ENCODE measurements at places on chromosomes 3 and 15. TPM values are rescaled to one million over a fixed set of nuclear protein-coding genes. Genes with fewer than 3 reads are reported as not detected.
A peak's percentile ranks its signal among the peaks of the same experiment; 100 is the strongest.

DNA sequence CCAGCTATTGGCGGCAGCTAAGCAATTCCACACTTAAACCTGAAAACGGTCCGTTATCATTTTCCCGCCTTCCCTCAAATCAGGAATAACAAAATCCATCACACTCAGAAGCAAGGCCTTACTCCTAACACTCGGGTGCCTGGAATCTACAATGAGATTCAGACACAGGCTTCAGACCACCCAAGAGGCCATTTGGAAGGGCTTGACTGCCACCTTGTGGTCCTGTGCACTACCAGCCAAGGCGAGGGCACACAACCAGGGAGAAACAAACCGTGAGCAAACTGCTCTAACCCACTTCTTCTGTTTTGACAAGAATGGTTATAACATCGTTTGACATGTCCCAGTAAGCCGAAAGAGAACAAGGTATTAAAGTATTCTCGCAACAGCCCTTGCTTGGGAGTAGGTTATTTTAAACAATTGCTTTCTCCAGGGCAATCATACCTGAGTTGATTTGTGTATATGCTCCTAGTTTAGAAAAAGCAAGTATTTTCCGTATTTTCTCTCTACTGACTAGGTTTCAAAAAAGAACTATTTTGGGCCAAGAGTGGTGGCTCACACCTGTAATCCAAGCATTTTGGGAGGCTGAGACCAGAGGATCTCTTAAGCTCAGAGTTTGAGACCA, 40.1 kb upstream of the TAFA4 start:
- H3K4me3 ChIP-seq, result no peak overlapping the region
- no peaks in the 10 kb centered on the region for H3K36me3 ChIP-seq
- no peaks in the 10 kb centered on the region for H3K27me3 ChIP-seq
- no peaks in the 10 kb centered on the region for H3K4me1 ChIP-seq
- peak; percentile 19 for DNase-seq

DNA sequence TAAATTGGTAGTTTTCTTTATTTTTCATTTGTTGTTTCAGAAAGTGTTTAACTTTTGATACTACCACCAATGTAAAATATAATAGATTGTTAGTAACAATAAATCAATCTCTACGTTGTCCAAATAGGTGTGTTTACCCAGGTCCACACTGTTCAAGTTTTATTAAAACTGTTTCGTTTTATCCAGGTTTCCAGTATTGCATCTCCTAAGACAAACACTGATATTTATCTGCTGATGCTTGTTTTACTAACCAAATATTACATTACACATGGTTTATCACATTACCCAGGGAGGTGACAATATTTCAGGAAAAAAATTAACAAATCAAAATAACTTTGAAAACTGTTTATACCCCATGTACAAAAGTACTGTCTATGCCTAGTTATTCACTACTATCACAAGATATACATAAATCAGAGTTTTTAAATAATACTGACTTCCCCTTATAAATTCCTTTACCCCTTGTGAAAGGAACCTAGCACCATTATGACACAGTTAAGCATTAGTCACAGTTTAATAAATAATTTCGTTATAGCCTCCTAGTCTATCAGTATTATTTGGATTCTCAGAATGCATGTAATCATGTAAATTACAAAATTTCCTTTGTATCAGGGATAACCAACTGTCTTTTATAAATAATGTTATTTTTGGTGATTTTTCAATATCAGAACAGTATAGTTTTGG, 205.3 kb downstream of the ZBTB20 start:
- no peak overlapping the region for H3K4me3 ChIP-seq
- no peaks in the 10 kb centered on the region for H3K36me3 ChIP-seq
- no peaks in the 10 kb centered on the region for H3K4me1 ChIP-seq
- no peak for DNase-seq

DNA sequence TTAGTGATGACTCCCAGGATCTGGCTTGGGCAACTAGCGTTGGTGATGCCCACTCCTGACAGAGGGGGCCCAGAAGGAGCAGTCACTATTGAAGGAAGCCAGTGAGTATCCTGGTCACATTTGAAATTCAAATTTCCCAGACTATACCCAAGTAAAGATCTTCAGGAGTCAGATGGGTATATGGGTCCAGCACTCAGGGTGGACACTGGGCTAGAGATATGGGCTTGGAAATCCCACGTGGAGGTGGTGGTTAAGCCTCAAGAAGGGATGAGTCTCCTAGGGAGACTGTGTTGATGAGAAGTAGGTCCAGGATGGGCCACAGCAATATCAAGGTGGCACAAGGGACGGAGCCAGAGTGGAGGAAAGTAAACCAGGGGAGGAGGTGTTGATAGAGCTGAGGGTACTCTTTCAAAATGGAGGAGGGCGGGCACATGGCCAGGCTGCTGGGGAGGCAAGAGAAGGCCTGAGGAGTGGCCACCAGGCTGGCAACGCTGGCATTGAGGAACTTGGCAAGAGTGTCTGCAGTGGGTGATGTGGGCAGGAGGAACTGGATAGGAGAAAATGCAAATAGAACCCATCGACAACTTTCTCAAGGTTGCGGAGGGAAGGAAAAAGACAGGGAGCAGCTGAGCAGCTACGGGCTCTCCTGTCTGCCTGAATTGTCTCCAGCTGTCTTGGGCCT, 3.7 kb upstream of the SLCO2A1 start:
- no peaks in the 10 kb centered on the region for H3K27me3 ChIP-seq
- no peaks in the 10 kb centered on the region for H3K4me1 ChIP-seq
- H3K36me3 ChIP-seq, result no peaks in the 10 kb centered on the region
- no peak overlapping the region for H3K27ac ChIP-seq

- H3K36me3 ChIP-seq, result no peaks in the 10 kb centered on the region
- DNase-seq, result no peak
- H3K4me3 ChIP-seq, result no peak overlapping the region
- H3K27ac ChIP-seq, result no peak overlapping the region
- no peaks in the 10 kb centered on the region for H3K27me3 ChIP-seq
Measured at GRCh38 chr3:10519236-10519635, 13.8 kb upstream of the ATP2B2 start.

LMOD3 gene
- not detected for total RNA-seq

DNA sequence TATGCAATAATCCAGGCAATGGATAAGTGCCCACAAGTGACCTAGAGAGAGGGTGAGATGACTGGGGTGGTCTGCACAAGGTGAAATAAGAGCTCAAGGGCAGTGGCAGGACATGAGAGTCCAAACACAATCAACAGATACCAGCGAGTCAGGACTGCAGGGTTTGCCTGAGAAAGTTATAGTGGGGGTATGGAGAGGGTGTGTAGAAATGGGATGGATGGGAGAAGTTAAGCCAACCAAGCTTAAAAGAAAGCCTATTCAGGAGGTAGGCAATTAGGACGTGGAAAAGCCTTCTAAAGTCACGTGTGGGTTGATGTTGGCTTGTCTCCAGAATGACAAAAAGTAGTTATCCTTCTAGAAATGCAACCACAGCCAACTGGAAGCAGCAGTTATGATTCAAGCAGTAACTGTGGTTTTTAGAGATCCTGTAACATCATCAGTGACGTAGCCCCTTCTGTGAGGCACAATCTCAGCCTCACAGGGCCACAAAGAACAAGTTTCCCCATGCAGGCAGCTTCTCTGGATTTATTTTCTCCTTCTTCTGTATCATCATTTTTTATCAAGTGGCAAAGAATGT, 56.1 kb downstream of the FAM174B start:
- H3K4me1 ChIP-seq, result no peaks in the 10 kb centered on the region
- no peaks in the 10 kb centered on the region for H3K36me3 ChIP-seq
- no peaks in the 10 kb centered on the region for H3K27me3 ChIP-seq
- no peak overlapping the region for H3K27ac ChIP-seq

DNA sequence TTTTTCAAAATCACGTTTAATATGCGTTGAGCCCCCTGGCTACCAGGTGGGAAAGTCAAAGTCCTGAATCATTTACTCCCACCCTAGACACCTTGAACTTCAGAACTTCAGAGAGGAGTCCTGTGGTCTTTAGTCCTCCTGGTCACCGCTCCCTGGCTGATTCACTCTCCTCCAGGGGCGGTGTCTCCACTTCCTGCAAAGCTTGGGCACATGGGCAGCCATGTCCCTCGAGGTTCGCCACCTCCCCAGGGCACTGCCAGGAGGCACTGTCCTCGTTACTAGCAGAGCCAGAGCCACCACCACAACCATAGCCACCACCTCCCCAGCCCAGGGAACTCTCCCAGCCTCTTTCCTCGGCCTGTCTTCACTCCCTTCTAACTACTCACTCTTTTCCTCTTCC, 31.0 kb downstream of the LOXL1 start:
- no peak for DNase-seq
- H3K27ac ChIP-seq, result no peak overlapping the region
- no peaks in the 10 kb centered on the region for H3K36me3 ChIP-seq
- H3K4me1 ChIP-seq, result peaks cover 12% of the 10 kb centered on the region
- H3K4me3 ChIP-seq, result no peak overlapping the region

- H3K4me1 ChIP-seq, result no peaks in the 10 kb centered on the region
- no peaks in the 10 kb centered on the region for H3K36me3 ChIP-seq
- no peaks in the 10 kb centered on the region for H3K27me3 ChIP-seq
- DNase-seq, result no peak
- H3K27ac ChIP-seq, result no peak overlapping the region
Measured at GRCh38 chr3:126811530-126811929, 107.5 kb downstream of the CHCHD6 start.
